Activated T-helper 1 cell treated with anti-CD3 and anti-CD28 coated beads, Interleukin-2, amount 50 U/mL, for 16 hours (primary cell): ENCODE measurements at places on chromosomes 2 and 18.

- no peak for DNase-seq
Observed at GRCh38 chr18:46294318-46294717, 190.1 kb downstream of the HAUS1 start.

DNA sequence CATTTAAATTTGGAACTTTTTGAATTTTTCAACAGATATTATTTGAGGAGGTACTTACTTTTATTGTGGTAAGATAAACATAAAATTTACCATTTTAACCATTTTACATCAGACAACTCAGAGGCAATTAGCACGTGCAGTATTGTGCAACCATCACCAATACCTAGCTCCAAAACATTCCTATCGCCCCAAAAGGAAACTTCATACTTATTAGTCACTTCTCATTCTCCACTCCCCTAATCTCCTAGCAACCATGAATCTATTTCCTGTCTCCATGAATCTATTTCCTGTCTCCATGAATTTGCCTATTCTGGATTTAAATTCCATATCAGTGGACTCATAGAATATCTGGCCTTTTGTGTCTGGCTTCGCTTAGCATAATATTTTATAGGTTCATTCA lies 69.9 kb upstream of the FAM136A start:
- DNase-seq, result no peak

GRCh38 chr2:102473631-102474030 lies 605 bp downstream of the SLC9A4 start:
- DNase-seq, result no peak

DNA sequence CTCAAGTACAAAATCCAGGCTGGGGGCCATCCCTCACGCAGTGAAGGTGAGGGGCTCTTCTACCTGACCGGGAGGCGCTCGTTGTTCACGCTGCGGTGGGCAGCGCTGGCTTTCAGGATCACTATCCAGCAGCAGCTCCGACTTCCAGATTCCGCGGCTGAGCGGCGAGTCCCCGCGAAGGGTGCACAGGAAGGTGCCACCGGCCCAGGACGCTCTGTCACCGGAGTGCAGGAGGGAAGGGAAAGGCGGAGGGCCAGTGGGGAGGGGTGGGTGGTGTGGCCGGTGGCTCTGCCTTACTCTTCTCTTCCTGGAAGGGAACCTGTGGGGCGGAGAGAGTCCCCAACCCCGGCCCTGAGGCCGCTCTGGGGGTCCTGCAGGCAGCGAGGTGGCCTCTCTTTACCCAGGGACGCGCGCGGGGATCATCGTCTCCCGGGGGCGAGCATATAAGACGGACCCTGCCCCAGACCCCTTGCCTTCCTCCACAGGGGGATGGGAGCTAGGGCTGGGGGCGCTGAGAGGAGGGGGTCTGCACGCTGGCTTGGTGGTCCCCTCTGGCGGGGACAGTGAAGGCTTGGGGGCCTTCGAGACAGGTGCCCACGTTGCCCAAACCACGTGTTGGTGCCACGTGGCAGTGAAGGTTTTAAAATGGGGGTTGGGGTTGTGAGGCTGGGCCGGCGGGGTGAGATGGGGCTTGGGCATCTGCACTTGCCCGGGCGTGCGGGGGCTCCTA lies 26.9 kb upstream of the HS6ST1 start:
- no peak for DNase-seq

DNA sequence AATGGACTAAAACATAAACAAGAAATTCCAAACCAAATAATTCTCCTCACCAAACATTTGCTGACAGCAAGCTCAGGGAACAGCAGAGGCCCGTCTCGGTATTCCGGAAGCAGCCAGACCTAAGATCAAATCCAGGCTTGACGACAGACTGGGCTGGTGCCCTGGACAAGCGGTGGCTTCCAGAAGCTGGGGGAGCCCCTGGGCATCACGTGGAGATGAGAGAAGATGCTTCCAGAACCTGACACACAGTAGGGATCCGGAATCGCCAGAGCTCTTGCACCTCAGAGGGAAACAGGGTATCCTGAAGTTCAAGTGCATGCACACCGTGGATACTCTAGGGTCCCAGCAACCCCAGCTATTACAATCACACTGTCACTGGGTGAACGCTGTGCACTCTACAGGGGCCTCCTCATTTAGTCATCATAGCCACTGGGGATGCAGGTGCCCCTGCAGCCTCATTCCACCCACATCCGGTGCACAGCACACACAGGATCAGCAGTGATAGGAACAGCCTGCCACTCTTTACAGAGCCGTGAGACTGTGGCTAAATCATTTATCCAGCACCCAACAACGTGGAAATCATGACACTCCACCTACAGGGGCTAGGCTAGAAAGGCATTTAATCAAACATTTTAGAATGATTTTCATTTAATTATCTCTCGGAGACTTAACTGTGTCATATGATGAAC lies 102.6 kb downstream of the HDAC4 start:
- peak; percentile 56 for DNase-seq

DNA sequence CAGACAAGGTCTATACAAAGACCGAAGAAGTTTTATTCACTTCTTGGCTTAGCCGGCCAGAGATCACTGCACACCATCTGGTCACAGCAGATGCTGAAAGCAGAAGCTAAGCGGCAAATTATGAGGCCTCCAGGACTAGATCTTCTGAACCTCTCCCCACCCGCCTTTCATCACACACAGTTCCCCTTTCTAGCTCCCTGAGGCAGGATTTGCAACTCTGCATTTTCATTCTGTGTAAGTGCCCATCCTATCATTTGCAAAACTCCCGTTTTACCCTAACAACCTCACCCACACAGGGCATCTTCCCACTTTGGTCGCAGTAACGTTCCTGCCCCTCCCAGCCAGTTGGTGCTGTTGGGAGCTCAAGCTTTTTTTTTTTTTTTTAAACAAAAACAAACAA lies 3.1 kb upstream of the MOB1A start:
- no peak for DNase-seq

- no peak for DNase-seq
Observed at GRCh38 chr18:4403836-4404235, 51.3 kb downstream of the DLGAP1 start.

DNA sequence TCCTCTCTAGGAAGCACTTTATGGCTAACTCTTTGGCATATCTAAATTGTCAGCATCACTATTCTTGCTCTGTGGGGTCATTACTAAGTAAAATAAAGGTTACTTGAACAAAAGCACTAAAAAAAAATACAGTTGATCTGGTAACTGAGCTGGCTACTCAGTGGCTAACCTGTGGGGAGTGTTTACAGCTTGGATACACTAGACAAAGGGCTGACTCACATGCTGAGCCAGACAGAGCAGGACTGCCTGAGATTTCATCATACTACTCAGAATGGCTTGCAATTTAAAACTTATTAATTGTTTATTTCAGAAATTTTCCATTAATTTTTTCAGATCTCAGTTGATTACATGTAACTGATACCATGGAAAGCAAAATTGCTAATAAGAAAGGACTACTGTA lies 1690.4 kb upstream of the SLC39A10 start:
- DNase-seq, result no peak

- DNase-seq, result no peak
Observed at GRCh38 chr2:72289283-72289682, 141.6 kb upstream of the CYP26B1 start.

GRCh38 chr18:245282-245847 lies 22.5 kb downstream of the THOC1 start:
- DNase-seq, result no peak

GRCh38 chr2:239337122-239337876 lies 63.5 kb downstream of the HDAC4 start:
- no peak for DNase-seq

GRCh38 chr2:221518935-221519625 lies 53.0 kb downstream of the EPHA4 start:
- DNase-seq, result no peak

GRCh38 chr2:67792681-67793091 lies 270.1 kb downstream of the C1D start:
- no peak for DNase-seq

DNA sequence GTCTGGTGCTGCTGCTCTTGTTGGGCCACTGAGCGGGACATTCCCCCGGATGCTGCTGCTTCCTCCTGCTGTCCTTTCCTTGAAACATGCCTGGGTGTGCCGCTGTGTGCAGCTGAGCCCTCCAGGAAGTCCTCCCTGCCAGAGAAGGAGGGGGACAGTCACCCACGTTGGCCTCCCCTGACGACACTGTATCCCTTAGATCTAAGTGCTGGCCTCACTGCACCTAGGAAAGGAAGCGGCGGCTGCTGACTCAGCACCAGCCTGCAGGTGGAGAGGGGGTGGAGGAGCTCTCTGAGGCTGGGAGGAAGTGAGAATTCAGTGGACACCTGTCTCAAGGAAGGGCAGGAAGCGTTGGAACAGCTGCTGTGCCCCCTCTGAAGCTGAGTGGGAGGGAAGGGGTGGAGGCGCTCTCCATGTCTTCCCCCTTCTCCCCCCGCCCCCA lies 239.8 kb downstream of the HAUS1 start:
- peak; percentile 7 for DNase-seq

- no peak for DNase-seq
Observed at GRCh38 chr2:39497082-39497801, 60.2 kb upstream of the MAP4K3 start.

GRCh38 chr2:162037028-162037795 lies 36.8 kb downstream of the DPP4 start:
- DNase-seq, result no peak

DNA sequence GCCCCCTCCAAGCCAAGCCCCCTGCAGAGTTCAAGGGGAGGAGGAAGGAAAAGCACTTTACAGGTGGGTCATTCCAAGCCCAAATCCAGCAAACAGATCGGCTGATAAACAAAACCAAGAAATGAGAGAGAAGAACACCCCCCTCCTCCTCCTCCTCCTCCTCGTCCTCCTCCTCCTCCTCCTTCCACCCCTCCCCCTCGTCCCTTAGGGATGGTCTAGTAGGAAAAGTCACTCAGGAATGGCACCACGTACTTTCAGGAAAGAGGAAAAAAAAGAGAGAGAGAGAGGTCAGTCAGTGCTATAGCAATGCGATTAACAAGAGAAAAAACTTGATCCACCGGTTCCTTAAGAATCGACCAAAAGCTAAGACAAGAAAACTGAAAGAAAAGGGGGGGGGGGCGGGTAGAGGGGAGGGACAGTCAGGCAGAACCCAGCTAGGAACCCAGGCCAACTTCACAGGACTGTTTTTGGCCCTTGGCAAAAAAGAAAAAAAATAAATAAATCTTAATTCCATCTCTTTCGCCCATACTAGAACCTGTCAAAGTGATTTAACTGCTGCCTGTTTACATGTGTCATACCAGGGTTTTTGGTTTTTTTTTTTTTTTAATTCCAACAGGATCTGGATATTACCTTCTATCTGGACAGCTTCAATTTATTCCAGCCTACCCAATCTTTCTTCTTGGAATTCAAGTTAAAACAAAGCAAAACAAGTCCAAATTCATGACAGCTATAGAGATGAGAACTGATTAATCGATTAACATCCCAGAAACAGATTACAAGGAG lies 906 bp downstream of the IKZF2 start:
- no peak for DNase-seq

GRCh38 chr2:48589170-48589767 lies 28.4 kb upstream of the GTF2A1L start:
- no peak for DNase-seq

DNA sequence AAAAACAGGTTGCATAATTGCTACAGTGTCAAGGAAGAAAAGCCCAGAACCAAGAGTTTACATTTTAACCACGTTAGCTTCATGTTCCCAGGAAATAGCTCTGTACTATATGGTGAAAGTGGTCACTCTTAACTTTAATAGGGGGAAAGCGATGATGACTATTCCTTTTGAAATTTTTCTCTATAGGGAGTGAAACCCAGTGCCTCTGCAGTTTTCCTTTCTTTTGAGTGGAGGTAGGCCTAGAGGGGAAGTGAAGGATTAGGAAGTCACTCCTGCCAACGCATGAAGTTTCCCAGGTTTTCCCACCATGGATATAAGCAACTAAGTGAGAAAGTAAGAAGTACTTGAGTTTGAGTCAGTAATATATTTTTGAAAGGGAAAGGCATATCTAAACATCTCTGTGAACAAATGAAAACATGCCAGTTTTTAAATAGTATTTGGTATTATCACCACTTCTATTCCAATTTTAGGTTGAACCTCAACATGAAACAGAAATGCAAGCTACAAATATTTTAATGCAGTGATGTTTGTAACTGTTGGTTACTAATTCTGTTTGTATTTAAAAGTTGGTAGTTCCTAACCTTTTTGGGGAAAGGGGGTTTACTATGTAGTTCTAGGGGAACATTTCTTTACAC lies 91.9 kb downstream of the VRK2 start:
- no peak for DNase-seq

GRCh38 chr2:2472881-2473280 lies 141.8 kb upstream of the MYT1L start:
- no peak for DNase-seq

DNA sequence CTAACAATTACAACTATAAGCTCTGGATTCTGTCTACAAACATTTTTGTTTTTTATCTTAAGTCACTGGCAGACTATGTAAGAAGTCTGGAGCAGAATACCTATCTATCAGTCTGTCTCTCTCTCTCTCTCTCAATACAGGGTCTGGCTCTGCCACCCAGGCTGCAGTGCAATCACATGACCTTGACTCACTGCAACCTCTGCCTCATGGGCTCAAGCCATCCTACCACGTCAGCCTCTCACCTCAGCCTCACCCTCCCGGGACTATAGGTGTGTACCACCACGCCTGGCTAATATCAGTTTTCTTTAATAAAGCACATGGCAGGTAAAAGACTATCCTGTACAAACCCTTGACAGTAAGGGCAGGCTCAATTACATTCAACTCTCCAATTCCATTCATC lies 96.9 kb downstream of the OSBPL1A start:
- DNase-seq, result no peak
